ENCODE measurements at places on chromosomes 13 and 19.

DNA sequence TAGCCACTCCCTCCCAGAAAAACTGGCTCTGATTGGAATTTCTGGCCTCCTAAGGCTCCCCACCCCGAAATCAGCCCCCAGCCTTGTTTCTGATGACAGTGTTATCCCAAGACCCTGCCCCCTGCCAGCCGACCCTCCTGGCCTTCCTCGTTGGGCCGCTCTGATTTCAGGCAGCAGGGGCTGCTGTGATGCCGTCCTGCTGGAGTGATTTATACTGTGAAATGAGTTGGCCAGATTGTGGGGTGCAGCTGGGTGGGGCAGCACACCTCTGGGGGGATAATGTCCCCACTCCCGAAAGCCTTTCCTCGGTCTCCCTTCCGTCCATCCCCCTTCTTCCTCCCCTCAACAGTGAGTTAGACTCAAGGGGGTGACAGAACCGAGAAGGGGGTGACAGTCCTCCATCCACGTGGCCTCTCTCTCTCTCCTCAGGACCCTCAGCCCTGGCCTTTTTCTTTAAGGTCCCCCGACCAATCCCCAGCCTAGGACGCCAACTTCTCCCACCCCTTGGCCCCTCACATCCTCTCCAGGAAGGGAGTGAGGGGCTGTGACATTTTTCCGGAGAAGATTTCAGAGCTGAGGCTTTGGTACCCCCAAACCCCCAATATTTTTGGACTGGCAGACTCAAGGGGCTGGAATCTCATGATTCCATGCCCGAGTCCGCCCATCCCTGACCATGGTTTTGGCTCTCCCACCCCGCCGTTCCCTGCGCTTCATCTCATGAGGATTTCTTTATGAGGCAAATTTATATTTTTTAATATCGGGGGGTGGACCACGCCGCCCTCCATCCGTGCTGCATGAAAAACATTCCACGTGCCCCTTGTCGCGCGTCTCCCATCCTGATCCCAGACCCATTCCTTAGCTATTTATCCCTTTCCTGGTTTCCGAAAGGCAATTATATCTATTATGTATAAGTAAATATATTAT, 6.1 kb downstream of the FOSB start:
- peak; percentile 56 for DNase-seq

DNA sequence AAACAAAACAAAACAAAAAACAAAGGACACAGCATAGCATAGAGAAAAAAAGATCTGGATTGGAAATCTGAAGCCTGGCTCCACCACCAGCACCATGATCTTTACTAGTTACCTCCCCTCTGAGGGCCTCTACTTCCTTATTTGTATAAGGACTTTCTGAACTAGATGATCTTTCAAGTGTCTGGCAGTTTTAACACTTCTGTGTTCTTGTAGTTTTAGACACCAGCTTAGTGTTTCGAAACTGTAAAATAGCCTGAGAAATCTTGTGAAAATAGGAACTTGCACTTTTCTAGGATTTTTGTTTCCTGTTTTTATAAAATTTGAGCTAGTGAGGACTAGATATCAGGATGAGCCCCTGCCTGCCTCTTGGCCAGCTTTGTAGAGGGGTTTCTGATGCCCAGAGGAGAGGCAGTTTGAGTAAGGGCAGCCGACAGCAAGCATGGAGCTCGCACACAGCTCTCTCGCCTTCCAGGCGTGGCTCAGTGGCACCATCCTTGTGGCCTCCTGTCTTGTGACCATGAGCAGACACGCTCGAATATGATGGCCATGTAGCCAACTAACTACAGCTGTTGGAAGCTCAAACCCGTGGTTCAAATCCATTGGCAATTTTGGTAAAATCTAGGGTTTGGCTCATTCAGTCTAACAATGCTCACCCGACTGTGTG, 319.0 kb downstream of the KCNRG start:
- DNase-seq, result no peak

DNA sequence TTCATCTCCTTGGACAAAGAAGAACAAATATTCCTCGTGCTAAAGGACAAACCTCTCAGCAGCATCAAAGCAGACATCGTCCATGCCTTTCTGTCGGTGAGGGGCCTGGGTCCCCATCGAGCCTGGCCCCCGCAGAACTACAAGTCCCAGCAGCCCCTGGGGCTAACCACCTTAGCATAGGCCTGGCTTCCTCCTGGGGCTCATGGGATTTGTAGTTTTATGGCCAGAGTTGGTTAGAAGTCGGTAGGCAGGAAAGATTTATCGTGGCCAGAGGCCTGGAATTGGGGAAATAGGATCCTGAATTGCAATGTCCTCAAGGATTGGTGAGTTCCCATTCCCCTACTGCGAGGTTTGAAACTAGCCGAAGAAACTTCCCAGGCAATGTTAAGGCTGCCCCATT, 19.6 kb downstream of the TMEM150B start:
- peak; percentile 27 for DNase-seq

- DNase-seq, result no peak
Observed at GRCh38 chr13:53015971-53016370, 12.6 kb upstream of the OLFM4 start.

GRCh38 chr13:47351798-47352197, 454.9 kb upstream of the HTR2A start:
- DNase-seq, result no peak

All from cardiac fibroblast (primary cell).